ENCODE measurements at places on chromosomes 1 and 21.

DNA sequence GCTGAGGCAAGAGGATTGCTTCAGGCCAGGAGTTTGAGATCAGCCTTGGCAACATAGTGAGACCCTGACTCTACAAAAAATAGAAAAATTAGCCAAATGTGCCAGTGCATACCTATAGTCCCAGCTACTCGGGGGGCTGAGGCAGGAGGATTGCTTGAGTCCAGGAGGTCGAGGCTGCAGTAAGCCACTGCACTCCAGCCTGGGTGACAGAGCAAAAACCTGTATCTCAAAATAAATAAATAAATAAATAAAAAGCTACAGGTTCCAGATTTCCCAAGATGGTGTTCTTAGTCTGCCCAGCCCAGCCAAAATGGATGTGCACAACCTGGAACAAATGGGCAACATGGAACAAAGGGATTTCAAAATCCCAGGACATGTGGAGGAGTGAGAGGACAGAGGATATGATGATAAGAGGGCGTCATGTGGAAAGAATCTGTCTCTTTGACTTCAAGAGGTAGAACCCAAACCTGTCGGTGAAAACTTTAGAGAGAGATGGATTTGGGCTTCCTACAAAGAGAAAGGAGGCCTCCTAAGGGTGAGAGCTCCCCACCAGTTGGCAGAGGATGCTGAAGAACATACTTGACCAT, 3.2 kb downstream of the EDARADD start:
- DNase-seq, result no peak

- peak; percentile 90 for DNase-seq
Observed at GRCh38 chr1:226109829-226110248, 47.3 kb downstream of the H3-3A start.

- DNase-seq, result no peak
Observed at GRCh38 chr1:209769171-209769904, 13.5 kb downstream of the TRAF3IP3 start.

DNA sequence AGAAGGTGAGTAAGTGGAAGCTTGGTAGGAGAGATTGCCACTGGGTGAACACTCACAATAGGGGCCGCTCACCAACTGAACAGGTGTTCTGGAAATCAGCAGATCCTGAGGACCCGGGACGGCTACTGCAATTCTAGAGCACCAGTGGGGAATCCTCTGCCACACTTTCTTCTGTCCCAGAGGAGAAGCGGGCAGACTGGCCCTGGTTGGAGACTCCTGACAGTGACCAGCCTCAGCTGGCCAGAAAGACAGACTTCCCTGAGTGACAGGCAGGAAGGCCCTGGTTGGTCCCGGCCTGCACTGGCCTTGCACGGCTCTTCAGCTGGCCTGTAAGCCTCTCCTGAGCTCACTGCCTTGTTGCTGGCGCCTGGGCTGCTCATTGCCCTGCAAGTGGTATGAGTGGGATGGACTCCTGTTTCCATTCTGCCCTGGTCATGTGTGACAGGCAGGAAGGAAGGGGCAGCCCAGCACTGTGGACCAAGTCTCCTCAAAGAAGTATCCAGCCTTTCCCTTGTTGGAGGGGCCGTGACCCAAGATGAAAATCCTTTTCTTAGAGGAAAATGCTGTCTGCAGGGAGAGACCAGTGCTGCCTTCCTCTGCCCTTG, 34.5 kb downstream of the MAN1C1 start:
- no peak for DNase-seq

All from NCI-H1694 treated with DMSO at 0.1 percent for 48 hours (cell line).